ENCODE measurements at places on chromosomes 3 and 15.

GRCh38 chr3:12503126-12503957 is 19.1 kb downstream of the TSEN2 start:
- no peak for DNase-seq

DNA sequence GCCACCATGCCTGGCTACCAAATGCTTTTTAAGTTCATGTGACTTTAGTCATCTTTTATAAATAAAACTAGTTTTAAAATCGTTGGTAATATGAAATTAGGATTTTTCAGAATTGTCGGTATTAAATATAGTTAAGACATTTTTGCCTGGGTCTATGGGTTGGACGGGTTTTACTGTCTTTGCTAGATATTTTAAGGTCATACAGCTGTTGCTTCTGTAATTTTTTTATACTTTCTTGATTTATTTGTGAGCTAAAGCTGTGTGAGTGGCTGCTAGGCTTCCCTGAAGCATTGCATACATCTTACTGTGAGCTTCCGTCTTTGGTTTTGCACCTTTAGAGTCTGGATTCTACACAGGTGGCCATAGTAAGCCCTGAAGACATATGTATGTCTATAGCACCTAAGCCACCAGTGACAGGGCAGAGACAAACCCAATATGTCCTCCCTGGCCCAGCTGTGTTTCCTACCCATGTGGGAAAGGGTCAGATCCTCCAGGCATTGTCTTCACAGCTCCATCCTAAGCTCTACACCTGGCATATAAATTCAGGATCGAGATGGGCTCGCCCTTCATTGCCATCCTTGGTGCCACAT is 16.6 kb upstream of the ZNF710 start:
- DNase-seq: no peak

- DNase-seq: no peak
Observed at GRCh38 chr3:173819368-173819767, 421.8 kb downstream of the NLGN1 start.

DNA sequence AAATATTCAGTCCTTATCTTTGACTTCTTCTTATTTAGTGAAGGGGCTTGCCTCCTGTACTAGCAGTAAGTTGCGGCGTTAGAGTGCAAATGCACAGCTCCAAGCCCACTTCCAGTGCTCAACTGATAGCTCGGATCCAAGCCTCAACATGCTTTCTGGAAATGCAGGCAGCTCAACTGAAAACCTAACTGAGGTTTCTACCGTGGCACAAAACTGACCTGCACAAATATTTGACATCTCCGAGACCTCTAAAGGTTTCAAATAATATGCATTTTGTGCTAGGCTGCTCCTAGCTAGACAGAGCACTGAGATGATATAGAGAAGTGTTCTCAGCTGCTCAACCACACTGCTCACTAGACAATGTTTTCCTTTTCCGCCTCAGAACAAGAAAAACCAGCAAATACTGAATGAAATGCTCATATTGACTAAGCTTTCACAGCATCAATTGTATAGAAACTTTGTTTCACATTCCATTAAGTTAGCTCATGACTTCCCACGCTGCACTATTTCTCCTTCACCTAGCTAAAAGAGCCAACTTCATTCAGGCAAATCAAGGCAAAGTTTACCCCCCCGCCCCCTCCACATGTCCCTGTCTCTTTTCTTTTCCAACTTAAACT is 822 bp downstream of the ZNF385D start:
- DNase-seq: no peak

- no peak for DNase-seq
Observed at GRCh38 chr3:270688-271087, 74.1 kb downstream of the CHL1 start.

GRCh38 chr3:28476194-28476593 is 127.6 kb upstream of the AZI2 start:
- no peak for DNase-seq

DNA sequence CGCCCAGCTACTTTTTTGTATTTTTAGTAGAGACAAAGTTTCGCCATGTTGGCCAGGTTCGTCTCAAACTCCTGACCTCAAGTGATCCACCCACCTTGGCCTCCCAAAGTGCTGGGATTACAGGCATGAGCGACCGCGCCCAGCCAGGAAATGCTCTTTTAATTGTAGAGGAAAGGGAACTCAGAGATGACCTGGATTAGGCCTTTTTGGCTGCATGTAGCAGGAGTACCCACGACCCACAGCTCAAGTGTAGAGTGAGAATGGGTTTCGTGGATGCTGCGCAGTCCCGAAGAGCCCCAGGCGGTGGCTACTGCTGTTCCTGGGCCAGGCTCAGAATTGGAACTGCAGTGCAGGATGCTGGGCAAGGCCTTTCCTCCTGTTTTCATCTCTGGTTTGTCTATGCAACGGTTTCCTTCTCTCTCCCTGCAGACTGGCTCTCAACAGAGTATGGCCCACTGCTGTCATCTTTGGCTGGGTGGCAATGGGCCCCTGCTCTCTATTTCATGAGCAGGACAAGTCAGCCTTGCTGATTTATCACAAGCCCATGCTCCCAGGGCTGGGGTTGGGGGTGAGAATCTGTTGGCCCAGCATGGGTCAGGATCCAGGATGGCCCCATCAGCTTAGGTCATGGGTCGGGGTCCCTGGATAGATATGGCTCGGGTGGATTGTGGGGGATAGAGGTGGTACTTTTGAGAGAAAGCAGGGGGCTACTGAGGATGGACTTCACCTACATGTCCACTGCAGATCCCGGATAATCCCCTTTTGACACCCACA is 51.2 kb downstream of the GASK1A start:
- no peak for DNase-seq

DNA sequence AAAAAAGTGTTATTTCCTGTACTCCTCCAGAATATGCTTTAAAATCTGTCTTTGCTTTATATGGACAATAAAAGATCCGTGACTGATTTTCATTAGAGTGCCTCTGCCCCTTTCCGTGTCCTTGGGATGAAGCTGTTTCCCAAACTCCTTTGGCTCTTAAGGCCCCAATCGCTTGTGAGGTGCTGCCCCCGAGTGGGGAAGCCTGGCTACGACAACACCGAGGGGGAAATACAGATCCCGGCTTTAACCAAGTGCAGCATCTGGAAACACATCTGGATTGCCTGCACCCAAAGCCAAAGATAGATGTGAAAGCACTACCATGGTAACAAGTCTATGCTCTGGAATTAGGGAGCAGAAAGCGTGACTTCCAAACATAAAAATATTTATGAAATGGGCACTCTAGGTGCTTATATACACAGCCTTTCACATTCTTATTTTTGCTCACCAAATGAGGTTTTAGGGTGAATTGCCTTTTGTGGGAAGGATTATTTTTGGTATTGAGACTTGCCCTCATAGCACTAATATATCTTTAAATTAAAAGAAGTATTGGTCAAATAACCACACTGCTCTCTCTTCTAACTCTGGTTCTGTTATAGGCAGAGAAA is 40.6 kb upstream of the ADCY5 start:
- peak; percentile 85 for DNase-seq

DNA sequence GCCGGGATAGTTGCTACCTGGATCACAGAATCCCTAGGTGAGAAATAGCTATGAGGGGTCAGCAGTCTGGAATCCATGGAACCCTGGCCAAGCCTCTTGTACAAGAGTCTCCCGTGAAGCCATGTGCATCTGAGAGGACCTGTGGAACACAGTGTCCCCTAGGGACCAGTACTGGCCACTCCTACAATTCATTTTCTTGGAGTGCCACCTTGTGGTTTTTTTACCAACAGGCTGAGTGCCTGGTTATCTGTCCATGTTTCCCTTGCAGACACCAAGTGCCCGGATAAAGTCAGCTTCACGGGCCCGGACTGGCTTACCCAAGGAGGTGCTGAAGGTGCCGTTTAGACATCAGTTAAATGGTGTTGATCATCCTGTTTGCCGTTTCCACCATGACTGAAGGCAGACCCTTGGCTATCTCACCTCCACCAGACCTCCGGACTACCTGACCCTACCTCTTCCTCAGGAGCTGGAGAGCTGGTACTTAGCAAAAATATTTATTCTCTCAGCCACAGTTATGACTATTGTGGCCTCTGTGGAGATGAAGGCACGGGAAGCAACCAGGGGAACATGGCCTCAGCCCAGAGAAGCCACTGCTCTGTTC is 93.9 kb downstream of the RBPMS2 start:
- peak; percentile 31 for DNase-seq

GRCh38 chr3:154280161-154280560 is 44.1 kb downstream of the DHX36 start:
- DNase-seq: no peak

DNA sequence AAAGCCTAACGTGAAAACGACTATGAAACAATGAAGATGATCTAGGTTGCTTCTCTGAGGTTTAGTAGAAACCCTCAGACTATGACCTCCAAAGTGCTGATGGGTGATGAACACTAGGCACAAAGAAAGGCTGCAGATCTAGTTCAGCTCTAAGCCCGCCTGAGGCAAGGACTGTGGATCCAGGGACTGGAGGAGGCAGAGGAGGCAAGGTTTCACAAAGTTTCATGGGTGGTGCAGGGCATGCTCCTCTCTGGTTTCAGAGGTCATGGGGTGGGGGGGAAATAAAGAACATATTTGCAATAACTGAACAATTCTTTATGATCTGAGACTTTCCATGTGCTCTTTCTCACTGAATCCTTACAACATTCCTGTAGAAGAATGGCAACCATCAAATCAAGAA is 679.2 kb downstream of the NTRK3 start:
- DNase-seq: no peak

DNA sequence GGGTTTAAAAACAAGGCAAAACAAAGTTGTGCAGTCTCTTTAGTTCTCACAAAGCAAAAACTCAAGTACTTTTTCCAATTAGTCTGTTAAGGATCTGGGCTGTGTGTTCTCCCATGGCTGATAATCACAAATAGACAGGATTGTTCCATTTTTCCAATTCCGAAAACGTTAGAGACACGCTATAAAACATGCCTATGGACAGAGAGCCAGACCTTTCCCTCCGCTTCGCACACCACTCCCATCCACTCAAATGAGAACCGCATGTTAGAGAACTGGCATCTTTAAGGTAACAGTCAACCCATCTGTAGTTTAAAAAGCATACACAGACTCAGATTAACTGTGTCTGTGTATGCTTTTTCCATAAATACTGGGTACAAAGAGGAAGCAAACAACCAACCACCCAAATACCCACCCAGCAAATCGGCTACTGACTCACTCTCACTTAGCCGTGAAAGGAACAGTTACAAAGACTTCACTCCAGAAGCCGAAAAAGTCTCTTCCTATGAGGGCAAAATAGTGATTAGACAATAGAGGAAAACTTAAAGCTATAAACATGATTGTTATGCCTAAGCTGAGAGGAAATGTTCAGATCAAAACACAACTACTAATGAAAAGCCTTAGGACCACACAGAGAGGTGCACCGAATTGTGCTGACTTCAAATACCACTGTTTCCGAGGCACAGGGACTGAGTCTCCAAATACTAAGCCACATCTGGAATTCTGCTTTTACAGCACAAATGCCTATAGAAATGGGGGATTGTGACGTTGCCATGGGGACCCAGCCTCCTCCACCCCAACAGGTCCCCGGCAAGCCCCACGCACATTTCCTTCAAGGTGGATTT is 36.1 kb downstream of the IL17RD start:
- no peak for DNase-seq

DNA sequence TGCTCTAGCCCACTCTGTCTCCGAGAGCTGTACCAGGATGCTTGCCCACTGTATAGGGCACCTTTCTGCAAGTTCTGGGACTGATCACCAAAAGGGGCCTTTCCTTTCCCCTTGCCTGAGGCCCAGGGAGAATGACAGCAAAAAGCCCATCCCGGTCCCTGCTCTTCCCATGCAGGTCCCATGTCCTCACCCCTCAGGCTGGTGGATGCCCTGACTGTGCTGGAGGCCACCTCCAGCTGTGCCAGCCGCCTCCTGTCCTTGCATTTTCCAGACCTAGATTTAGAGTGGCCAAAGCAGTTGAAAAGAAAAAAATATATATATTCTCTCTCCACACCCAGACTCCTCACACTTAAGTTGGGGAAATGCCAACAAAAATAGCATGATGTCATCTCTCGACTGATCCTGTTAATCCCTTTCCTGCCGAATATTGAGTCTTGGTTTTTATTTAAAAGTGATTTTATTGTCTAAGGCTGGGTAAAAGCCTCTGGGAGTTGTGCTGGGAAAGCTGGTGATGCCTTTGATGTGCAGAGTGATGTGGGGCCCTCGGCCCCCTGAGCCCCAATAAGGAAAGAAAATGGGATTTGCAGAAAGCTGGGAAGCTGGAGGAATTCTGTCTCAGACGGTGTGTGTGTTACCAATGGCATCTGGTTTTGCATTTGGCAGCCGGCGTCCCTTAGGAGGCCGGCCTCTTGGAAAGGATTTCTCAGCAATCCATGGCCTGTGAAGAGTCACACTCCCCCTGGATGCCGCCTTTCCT is 29.3 kb upstream of the TPM1 start:
- DNase-seq: no peak

- DNase-seq: no peak
Observed at GRCh38 chr15:90104551-90104950, 2.3 kb upstream of the IDH2 start.

GRCh38 chr3:155554777-155555451 is 190.0 kb downstream of the PLCH1 start:
- DNase-seq: no peak

GRCh38 chr3:151871639-151872468 is 1.6 kb upstream of the SUCNR1 start:
- no peak for DNase-seq

- no peak for DNase-seq
Observed at GRCh38 chr15:25707656-25708365, 155.3 kb downstream of the ATP10A start.

DNA sequence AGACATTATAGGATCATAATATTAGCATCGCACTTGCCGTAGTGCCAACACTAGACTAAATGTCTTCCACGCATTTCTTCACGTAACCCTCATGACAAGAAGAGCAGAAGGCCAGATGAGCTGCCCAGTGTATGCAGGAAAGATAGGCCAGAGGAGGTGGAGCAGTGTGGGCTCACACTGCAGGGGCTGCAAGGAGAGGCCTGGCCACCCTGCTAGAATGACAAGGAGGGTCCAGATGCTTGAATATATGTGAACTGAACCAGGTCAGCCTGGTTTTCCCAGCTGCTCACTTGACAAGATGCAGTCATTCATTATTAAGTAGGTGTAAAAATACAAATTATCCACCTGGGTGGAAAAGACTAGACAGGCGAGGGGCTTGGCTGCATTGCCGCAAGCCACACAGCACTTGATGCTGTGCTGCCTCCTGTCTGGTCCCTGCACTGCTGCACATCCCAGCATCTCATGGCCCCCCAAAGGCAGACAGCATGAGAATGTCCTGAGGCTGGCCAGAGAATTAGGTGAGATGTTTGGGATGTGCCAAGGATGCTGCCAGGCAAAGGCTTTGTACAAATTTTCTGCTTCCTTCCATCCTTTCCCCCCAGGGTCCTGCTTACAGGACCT is 115.2 kb downstream of the NTRK3 start:
- no peak for DNase-seq
